ENCODE measurements at places on chromosomes 7 and 10.

DNA sequence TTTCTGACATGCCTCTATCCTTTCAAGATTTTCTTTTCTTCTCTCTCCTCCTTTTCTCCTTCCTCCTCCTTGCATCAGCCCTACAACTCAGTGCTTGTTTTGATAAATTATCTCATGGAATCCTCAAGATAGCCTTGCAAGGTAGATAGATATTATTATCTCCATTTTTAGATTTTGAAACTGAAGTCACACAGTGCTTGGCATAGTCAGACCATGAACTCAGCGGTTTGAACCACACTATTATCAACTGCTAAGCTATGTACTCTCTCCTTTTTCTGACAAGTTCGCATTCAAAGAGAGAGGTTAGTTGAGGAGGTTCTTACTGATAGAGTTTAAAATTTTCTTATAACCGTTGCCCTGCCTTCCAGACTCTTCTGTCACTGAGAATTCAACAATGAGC is 79.1 kb downstream of the SUGCT start:
- no peak for DNase-seq

DNA sequence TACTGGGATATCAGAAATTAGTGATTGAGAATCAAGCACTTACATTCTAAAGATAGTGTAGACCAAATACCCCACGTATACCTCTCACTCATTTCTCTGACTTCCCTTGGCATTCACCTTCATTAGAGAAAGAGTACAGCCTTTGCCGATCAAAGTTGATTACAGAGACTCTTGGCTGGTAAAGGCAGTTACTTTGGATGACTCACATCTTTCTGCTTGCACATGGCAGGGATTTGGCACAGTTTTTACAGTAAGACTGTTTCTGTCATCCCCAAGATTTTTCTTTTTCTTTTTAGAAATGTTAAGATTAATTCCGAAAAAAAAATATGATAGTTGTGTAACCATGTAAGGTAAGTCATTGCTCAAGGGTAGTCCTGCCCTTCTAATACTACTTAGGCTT is 143.0 kb downstream of the TSPAN12 start:
- no peak for DNase-seq

GRCh38 chr10:130108934-130109604 is 1.6 kb downstream of the C10orf143 start:
- DNase-seq = no peak

DNA sequence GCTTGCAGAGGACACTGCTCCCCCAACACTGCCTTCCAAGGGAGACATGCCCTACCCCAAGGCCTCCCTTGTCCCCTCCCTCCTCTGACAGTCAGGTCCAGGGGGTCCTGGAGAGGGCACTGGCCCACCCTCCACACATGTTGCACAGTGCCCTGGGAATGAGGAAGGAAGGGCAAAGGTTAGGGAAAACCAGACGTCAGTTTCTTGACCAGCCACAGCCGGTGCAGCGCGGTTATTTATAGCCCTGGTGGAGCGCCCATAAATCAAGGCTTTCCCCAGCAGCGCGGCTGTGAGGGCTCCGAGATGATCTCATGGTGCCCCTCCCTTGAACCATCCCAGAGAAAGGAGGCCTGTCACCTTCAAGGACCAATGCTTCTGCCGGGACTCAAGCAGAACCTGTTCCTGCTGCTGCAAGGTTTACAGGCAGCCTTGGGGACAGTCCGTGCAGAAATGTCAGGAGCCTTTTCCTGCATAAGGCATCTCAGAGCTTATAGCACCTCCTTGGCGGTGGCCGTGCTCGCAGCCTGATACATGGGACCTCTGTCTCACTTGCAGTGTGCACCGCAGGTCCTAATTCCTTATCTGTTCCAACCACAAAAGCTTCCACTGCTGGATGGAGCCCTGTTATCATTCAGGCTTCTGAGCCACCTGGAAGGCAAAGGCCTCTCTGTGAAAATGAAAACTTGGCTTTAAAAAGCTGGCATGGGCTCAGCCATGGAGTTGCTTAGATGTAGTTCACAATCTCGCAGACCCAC is 127.3 kb downstream of the LHPP start:
- no peak for DNase-seq

DNA sequence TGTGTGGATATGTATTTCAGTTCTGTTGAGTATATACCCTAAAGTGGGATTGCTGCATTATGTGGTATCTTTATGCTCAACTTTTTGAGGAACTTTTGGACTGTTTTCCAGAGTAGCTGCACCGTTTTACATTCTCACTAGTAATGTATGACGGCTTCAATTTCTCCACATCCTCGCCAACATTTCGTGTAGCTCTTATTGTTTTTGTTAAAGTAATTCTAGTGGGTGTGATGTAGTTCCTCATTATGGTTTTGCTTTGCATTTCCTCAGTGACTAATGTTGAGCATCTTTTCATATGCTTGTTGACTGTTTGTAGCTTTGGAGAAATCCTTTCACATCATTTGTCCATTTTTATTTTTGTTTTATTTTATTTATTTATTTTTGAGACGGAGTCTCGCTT is 4.5 kb downstream of the STMP1 start:
- DNase-seq = no peak

DNA sequence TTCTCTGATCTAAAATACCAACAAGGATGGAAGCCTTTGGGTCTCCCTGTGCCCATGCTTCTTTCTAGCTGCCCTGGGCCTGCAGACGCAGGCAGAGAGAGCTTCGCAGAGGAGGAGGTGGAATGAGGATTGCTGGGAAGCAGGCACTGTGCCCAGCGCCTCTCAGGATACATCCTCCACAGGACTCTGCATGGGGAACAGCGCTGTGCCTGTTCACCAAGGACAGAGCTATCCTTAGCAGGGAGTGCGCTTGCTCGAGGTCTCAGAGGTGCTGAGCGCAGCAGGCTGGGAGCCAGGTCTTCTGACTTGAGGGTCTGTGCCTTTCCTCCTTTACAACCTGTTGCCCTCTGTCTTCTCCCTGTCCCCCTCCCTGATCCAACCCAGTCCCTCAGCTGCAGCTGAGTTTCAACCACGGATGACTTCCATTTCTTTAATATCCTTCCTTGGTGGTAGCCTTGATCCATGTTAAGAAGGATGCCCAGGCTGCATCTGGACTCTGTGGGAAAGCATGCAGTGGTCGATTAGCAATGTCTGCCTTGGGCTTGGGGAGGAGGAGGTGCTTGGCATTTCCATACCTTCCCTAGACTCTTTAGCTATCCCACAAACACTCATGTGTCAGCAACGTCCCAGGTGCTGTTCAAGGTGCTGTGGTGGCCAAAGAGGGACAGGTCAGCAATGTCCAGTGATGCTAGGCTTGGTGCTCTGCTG is 219.6 kb upstream of the GPR26 start:
- no peak for DNase-seq

DNA sequence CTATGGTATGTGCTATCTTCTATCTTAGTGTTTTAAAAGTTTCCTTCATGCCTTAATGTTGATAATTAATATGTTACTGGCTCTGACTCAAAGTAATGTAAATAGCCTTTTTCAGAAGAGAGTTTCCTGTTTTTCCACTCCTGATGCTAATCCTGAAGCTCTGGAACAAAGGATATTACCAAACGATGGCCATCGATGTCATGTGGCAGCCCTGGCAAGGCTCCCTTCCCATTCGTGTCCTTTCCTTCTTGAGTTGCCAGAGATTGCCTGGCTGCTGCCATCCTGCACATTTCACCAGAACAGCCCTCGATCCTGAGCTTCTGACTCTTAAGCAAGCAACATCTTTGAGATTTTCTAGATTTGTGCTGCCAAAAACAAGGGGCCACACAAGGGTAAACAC is 46.0 kb downstream of the RNF133 start:
- no peak for DNase-seq

GRCh38 chr7:86931439-86931838 is 128.0 kb downstream of the ELAPOR2 start:
- no peak for DNase-seq

GRCh38 chr7:22990588-22990949 is 23.4 kb downstream of the HYCC1 start:
- no peak for DNase-seq

GRCh38 chr10:116215651-116216050 is 57.4 kb downstream of the GFRA1 start:
- no peak for DNase-seq

DNA sequence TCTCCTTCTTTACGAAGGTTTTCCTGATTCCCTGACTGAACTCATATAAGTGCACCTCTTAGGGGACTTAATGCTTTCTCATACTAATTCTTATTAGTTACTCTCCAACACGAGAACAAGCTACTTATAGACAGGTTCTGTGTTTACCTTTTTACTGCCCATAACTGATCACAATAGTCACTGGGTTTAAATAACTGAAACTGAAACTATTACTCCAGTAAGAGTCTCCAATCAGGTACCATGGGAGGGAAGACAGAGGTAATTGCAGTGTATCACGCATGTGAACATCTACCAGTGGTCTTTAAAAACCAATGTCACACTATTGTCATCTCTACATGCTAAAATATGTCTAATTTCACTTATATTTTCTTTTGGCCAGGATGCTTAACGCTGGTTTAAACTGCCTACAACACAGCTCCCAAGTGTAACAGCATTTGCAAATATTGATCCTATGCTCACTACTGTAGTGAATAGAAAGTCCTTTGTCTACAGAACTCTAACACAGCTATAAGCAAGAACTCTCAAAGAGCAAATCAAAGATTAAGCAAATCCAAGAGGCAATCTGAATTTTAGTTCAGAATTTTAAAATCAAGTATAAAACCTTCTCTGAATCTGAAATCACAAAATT is 3.6 kb downstream of the GDI2 start:
- no peak for DNase-seq

DNA sequence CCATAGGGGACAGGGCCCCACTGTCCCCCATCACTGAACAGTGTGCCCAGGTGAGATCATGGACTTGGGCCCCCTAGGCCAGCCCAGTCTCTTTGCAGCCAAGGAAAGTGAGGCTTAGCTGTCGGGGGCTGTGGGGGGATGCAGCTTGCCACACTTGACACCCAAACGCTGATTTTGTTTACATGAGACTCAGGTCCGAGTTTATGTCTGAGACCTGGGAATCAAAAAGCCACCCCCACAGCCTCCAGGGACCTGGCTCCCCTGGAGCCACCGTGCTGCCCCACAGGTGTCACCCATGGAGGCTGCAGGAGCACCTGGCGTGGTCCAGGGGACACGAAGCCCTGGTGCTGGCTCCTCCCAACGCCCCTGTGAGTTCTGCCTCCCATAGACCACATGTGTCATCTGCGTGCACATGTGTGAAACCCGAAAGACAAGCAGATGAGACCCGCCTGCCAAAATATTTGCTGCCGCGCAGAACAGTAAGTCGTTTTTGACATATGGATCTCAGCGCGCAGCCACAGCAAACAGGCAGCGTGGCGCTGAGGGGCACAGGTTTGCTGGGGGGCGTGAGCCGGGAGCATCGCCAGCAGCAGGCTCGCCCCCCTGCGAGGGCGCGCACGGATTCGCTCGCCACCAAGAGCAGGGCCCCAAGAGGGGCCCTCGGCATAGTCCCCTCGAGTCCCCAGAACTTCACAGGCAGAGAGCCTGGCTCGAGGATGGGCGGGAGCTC is 112.3 kb downstream of the LHPP start:
- DNase-seq = no peak

DNA sequence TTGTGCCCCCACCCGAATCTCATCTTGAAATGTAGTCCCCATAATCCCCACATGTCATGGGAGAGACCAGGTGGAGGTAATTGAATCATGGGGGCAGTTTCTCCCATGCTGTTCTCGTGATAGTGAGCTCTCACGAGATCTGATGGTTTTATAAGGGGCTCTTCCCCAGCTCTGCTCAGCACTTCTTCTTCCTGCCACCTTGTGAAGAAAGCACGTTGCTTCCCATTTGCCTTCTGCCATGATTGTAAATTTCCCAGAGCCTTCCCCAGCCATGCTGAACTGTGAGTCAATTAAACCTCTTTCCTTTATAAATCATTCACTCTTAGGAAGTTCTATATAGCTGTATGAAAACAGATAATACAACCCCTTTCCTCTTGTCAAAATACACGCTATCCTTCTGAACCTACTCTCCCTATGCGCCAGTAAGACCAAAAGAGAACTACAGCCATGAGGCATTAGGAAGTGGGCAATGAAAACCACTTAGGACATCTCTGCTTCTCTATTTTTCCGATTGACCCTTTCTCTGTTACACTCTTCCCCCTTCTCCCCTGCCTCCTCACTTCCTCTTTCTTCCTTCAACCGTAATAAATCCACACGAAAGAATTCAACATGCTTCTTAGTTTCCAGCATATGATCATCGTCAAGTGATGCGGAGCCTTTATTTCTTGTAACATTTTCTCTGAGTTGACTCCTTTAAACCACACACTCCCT is 101.2 kb upstream of the WDR11 start:
- no peak for DNase-seq

- no peak for DNase-seq
Measured at GRCh38 chr7:48518092-48518491, 346.8 kb downstream of the ABCA13 start.

- no peak for DNase-seq
Measured at GRCh38 chr7:48628793-48629349, 295.5 kb upstream of the CDC14C start.
